Endothelial cell of umbilical vein (primary cell): ENCODE measurements at places on chromosomes 16 and 17. TPM values are rescaled to one million over a fixed set of nuclear protein-coding genes. Genes with fewer than 3 reads are reported as not detected.
A peak's percentile ranks its signal among the peaks of the same experiment; 100 is the strongest.

The SKAP1 gene
- 0.51 and 0.75 TPM in 2 replicates for total RNA-seq

The KRTAP1-5 gene
- not detected in 2 replicates for total RNA-seq

The HOXB6 gene
- total RNA-seq: 24.0 and 27.4 TPM in 2 replicates

The NETO2 gene
- 24.8 and 27.6 TPM in 2 replicates for total RNA-seq

The TMEM114 gene
- not detected in 2 replicates for total RNA-seq

The SLC12A3 gene
- not detected in 2 replicates for total RNA-seq

GRCh38 chr16:61891460-61891859 lies 144.8 kb downstream of the CDH8 start:
- no peak for DNase-seq

- peak; percentile 43 for DNase-seq
Observed at GRCh38 chr16:81562174-81562849, 117.7 kb downstream of the CMIP start.

GRCh38 chr16:81780350-81780749 lies 1.3 kb downstream of the PLCG2 start:
- no peak for DNase-seq

GRCh38 chr17:30476726-30477082 lies 504 bp upstream of the GOSR1 start:
- no peak for DNase-seq

DNA sequence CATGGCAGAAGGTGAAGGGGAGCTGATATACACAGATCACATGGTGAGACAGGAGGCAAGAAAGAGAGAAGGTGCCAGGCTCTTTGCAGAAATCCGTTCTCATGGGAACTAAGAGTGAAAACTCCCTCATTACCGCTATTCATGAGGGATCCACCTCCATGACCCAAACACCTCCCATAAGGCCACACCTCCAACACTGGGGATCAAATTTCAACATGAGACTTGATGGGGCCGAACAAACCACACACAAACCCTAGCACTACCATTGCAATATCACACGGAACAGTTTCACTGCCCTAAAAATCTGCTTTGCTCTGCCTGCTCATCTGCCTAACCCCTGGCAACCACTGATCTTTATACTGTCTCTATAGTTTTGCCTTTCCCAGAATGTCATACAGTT lies 34.8 kb downstream of the C17orf67 start:
- DNase-seq: no peak

DNA sequence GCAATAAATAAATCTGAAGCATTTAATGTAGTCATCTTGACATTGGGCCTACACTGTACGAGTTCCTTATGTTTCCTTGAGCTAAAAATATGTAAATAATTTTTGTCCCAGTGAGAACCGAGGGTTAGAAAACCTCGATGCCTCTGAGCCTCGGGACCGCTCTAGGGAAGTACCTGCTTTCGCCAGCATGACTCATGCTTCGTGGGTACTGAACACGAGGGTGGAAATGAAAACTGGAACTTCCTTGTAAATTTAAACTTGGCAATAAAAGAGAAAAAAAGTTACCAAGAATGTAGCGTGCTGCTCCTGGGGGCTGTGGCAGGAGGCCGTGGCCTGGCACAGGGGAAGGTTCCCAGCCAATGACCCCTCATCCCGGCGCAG lies 74.1 kb downstream of the SOCS1 start:
- DNase-seq: no peak

DNA sequence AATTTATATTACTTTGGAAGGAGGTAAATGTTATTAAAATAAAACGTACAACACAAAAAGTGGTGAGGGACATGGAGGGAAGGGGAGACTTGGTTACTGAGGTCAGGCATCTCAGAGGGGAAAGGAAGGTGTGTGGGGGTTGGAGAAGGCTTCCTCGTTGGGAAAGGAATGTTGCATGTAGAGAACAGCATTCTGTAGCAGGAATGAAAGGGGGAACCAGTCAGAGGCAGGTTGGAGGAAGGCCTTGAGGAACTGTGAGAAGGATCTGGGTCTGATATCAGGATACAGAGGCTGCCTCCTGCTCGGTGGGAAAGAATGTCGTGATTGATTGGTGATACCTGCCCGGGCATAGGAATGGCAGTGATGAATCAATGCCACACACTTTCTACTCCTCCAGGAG lies 103.3 kb upstream of the ZFHX3 start:
- no peak for DNase-seq

DNA sequence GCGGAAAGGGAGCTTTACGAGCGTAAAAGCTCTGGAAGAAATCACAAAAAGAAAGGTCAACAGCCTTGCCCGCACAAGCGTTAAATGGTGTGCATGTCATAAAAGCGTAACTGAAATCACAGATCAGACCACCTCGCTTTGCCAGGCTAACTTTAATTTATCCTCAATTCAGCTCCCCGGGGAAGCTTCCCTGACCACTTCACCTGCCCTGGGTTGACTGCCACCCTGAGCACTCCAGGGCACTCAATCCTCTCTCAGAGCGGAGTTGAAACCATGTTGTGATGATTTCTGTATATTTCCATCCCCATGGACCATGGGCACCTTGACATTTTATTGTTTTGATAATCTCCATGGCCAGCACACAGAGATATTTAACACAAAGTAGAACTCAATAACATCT lies 16.1 kb upstream of the NAGS start:
- no peak for DNase-seq

- DNase-seq: no peak
Observed at GRCh38 chr16:57430955-57431354, 16.2 kb downstream of the CIAPIN1 start.

GRCh38 chr16:23060458-23061320 lies 88.6 kb downstream of the USP31 start:
- DNase-seq: peak; percentile 78

- DNase-seq: no peak
Observed at GRCh38 chr16:68724797-68725196, 12.3 kb upstream of the CDH1 start.
